Hepatic stellate cell (primary cell): ENCODE measurements at places on chromosomes 12 and 14.

DNA sequence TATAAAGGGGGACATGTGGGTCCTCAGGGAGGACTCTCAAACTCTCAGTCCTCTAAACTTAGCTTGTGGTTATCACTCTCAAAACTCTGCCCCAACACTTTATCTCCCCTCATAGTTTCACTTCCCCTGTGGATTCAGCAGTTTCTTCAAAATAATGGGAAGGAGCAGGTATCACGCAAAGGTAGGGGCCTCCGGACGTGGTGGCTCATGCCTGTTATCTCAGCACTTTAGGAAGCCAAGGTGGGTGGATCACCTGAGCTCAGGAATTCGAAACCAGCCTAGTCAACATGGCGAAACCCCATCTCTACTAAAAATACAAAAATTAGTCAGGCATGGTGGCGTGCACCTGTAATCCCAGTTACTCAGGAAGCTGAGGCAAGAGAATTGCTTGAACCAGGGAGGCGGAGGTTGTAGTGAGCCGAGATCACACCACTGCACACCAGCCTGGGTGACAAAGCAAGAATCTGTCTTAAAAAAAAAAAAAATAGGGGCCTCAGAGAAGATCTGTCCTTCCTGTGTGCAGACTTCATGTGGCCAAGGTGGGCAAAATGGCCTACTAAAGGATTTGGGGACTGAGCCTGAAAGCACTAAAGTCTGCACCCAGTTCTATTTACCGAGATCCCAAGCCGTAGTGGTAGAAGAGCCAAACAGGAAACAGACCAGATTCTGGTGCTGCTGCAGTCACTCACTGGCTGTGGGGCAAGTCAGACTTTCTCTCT, 6.4 kb downstream of the ITGB7 start:
- no peak for DNase-seq

GRCh38 chr14:51116682-51117081, 21.8 kb upstream of the TRIM9 start:
- no peak for DNase-seq

- DNase-seq = no peak
Observed at GRCh38 chr14:85542623-85543022, 12.7 kb downstream of the FLRT2 start.

GRCh38 chr12:104166465-104166864, 28.5 kb upstream of the NFYB start:
- DNase-seq = no peak

DNA sequence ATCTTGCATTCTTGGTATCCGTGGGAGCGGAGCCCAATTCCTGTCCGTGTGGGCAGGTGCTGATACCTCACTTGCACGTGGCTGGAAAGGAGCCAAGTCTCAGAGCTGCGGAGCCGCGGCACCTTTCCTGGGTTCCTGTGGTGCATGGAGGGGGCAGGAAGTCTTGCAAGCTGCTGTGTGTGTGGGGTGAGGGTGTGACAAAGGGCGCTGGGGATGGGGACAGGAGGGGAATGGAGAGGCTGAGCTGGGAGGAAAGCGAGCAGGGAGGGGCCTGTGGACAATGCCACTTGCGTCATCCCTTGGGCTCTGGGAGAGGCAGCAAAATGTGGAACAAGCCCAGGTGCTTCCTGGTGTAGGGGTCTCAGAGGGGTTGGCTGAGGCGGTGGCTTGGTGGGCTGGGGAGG, 86.7 kb downstream of the CALM1 start:
- no peak for DNase-seq

DNA sequence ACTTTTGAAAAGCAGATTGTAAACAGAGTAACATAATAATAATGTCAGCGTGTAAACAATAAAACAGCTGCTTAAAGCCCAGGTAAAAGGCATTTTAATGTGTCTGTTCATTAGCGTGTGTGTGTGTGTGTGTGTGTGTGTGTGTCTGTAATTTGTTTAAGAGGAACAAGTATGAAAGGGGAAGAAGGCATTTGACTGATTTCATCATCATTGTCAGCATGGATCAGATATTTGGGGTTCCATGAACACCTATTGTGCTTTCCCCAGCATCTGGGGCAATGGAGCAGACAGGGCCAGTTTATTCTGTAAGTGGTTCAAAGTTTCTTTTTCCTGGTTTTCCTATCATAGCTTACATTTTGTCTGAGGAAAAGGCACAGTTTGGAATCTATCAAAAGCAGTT, 28.9 kb downstream of the SLC25A21 start:
- no peak for DNase-seq

DNA sequence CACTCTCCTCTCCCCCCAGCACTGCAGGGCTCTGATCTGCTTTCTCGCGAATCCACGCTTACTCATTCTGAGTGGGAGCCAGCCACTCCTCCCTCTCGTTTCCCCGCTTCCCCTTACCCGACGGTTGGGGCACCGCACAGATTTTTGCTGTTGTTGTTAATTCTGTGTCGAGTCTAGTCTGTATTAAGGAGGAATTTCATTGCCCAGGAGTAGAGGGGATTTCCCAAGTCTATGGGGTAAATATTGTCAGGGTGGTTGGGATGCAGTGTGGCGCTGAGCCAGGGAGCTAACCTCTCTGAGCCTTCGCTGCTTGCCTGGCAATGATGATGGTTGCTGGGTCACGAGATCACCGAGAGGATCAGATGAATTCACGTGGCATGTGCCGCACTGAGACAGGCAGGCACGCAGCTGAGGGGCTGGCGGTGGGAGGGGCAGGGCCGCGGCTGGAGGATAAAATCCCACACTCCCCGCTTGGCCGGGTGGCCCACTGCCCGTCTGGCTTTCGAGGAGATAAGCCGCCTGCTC, 18.5 kb downstream of the NCOR2 start:
- DNase-seq = no peak

DNA sequence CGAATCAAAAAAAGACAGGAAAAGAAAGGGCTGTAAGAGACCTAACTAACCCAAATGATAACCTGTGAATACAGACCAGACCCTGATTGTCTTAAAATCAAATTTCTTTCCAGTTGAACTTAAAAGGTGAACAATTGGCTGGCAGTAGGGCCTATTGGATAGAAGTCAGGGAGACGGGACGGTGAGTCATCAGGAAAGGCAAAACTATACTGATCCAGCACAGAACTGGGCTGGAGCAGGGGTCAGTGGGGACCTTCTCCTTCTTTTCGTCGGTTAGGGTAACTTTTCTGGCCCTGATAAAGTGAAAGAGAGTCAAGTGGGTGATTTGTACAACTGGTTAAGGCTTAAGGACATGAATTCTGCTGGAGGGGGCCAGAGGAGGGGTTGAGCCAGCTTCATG, 84.9 kb upstream of the OTX2 start:
- no peak for DNase-seq

- DNase-seq = no peak
Observed at GRCh38 chr12:116808113-116809105, 70.3 kb downstream of the RNFT2 start.

DNA sequence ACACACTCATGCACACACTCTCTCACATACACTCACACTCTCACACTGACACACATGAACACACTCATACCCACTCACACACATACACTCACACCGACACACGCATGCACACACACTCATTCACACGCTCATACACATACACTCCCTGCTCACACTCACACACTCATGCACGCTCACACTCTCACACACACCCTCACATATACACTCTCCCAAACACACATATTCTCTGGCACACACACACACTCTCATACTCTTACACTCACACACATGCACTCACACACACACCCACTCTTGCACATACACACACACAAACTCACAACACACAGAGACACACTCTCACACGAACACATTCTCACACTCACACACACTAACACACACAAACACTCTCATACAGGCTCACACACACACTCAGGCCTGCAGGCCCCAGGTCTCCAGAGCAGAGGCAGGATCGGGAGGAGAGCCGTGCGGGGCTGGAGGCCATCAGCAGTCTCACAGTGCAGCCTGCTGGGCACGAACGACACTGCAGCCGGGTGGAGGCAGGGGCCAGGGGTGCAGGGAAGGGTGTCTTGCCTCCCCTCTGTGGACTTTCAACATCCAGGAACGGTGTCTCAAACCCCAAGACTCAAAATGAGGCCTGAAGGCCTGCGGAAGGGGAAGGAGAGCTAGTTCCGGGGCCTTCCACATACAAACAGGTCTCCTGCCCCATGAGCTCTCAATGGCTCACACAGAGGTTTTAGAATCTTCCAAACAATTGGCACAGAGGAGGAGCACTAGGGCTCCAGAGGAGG, 148.7 kb downstream of the ANO2 start:
- peak; percentile 38 for DNase-seq

DNA sequence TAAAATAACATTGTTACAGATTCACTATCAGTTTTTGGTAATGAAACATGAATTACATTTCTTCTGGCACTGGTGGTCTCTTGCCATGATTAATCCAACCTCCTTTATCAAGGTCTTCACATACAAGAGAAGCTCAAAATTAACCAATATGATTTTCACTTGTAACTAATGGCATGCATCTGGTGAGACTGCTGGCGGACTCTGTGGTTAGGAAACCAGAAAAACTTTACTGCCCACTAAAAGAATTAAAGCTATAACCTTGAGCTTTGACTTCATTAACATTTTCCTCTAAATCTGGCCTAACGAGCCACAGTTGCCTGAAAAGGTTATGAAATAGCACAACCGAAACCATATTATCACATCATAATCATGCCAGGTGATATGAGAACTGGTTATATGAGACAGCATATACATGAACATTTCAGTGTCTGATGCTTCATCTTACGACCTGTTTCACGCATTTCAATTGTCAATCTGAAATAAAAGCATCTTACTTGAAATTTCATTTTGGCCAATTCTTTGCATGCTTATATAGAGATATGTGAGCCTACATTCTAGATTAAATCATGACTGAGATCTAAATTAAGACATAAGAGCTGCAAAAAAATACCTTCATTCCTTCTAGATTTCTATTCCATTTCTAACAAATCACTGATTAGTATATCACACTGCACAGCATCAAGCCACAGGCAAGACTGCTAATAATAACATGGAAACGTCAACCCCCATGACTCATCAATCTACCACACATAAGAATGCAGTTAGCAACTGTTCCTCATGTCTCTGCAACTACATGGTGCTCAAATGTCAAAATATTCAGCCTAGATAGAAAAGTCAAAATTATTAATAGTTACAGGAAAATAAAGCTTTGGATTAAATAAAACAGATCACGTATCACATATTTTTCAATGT, 89.3 kb downstream of the OSBPL8 start:
- peak; percentile 71 for DNase-seq

DNA sequence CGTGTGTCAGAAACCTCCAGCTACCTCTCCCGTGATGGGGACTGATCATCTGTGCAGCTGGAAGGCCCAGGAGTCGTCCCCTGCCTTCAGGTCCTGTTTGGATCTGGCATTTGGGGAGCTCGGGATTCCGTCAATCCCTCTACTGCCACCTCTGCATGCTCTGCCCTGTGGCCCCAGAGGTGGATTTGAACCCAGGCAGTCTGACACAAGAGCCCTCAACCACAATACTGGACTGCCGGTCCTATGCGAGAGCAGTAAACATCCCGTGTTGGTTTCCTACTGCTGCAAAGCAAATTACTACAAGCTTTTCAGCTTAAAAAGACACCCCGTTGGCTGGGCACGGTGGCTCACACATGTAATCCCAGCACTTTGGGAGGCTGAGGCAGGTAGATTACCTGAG, 121.9 kb upstream of the FKBP4 start:
- no peak for DNase-seq

DNA sequence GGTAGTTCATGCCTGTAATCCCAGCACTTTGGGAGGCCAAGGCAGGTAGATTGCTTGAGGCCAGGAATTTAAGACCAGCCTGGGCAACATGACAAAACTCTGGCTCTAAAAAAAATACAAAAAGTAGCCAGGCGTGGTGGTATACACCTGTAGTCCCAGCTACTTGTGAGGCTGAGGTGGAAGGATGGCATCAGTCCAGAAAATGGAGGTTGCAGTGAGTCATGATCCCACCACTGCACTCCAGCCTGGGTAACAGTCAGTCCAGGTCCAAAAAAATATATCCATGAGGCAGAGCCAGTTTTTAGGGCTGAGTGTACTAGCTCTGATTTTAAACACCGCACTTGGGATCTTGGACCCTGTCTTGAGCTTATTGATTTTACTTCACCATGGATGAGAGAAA, 30.6 kb upstream of the FICD start:
- DNase-seq = no peak

DNA sequence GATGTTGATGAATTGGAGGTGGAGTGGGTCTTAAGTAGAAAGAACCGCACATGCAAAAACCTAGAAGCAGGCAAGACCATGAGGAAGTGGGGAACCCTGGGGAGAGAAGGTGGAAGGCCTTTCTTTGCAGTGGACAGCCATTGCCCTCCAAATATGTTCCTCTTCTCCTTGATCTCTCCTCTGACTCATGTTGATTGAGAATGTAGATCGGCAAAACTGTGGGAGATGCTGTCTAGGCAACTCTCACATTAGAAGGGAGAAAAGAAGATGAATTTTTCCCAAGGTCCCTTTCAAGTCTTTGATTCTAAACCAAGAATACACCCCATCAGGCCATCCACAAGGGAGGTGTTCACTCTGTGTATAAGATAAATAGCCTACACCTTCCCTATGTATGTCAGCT, 257.5 kb downstream of the MSRB3 start:
- no peak for DNase-seq

DNA sequence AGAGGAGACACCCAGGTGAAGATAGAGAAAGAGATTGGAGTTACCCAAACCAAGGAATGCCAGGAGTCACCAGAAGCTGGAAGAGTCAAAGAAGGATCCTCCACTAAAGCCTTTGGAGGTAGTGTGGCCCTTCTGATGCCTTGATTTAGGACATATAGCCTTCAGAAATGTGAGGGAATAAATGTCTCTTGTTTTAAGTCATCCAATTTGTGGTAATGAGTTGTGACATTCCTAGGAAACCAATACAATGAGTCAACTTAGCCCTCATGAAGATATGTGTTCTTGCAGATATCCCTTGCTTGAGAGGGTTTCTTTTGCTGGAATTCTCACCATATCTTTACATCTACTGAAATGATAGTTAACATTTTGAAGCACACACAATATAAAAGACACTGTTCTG, 58.8 kb downstream of the CCER1 start:
- peak; percentile 7 for DNase-seq

GRCh38 chr12:93880853-93881522, 203.8 kb downstream of the CRADD start:
- no peak for DNase-seq

DNA sequence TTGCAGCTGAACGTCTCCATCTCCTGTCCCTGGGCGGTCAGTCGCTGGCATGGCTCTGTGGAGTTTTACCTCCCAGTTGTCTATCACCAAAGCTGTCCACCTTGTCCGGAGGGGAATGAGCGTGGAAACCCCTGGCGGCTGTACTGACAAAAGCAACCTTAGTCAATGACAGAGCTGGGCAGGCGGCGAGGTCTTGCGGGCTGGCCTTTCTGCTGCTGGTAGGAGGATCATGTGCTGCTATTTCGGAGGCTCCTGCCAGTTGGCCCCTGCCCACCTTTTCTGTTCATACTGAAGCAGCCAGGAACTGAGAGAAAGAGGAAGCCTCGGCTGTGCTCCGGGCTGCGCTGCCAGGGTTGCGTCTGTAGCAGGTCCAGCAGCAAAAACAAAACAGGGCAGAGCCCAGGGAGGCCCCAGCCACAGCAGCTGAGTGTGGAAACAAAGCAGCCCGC, 57.7 kb downstream of the HMGA2 start:
- no peak for DNase-seq

DNA sequence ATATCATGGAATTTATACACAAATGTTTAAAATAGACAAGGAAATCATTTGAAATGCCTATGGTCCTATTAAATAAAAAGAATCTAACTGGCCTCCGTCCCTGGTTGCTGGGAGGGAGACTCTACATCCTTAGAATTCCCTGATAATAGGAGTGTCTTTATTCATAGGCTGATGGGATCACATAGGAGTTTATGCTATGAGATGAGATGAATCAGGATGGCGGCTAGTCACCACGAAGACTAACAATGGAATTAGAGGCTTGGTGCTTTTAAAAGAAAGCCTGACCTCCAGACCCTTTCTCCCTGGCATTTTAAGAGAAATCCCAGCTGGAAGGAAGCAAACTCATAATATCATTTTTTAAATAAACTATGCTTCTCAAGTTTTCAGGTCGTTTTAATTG, 69.7 kb downstream of the SEC23A start:
- no peak for DNase-seq
